Activated CD8-positive, alpha-beta memory T cell treated with anti-CD3 and anti-CD28 coated beads for 48 hours (primary cell): ENCODE measurements at places on chromosomes 1 and 21.

GRCh38 chr1:225697428-225697827 lies 44.5 kb upstream of the ENAH start:
- no peak for DNase-seq

DNA sequence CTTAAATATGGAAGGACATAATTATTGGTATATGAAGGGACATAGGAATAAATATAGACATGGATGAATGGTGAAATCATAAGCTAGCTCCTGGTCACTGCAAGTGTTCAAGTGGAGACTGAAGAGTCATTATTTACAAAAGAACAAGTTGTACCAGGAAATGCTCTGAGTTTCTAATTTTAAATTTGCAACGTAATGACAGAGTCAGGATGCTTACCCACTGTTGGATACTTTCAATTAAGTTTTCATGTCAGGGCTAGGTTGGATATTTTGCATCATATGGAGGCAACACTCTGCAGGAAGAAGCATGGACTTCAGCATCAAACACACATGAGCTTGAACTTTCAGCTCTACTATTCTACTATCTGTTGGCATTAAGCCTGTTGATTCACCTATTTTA lies 499.6 kb upstream of the C1orf87 start:
- DNase-seq: no peak

DNA sequence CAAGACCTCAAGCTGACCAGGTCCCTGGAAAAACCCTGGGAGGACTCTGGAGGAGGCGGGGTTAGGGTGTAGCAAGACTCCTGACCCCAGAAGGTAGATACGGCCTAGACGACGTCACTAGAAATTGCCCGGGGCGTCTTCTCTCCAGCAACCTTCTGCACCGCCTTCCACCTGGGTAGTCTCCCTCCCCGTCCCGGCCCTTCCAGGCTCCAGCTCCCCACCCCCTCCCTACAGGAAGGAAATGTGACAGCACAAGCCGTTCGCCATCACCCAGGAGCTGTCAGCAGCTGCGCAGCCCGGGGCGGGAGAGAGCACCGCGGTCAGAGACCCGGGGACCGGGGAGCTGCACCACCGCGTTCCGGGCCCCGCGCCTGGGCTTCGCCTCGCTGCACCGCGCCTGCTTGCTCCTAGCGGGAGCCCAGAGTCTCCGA lies 20.0 kb downstream of the SERTAD4 start:
- no peak for DNase-seq

DNA sequence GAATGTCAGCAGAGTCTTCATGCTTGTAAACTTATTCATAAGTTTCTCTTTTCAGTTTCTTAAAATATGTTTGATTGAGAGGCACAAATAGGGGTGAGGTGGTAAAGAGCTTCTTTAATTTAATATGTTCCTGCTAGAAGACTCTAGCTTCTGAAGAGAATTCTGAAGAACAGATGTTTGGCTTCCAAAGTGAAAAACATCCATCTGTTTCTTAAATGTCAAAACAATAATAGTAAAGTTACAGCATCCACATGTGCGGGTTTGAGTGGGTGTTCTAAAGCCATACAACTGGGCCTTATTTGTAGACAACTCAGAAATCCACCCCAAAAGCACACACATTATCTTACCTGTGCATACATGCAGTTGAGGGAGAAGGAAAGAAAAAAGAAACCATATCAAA lies 144.0 kb upstream of the ADGRL4 start:
- DNase-seq: no peak

DNA sequence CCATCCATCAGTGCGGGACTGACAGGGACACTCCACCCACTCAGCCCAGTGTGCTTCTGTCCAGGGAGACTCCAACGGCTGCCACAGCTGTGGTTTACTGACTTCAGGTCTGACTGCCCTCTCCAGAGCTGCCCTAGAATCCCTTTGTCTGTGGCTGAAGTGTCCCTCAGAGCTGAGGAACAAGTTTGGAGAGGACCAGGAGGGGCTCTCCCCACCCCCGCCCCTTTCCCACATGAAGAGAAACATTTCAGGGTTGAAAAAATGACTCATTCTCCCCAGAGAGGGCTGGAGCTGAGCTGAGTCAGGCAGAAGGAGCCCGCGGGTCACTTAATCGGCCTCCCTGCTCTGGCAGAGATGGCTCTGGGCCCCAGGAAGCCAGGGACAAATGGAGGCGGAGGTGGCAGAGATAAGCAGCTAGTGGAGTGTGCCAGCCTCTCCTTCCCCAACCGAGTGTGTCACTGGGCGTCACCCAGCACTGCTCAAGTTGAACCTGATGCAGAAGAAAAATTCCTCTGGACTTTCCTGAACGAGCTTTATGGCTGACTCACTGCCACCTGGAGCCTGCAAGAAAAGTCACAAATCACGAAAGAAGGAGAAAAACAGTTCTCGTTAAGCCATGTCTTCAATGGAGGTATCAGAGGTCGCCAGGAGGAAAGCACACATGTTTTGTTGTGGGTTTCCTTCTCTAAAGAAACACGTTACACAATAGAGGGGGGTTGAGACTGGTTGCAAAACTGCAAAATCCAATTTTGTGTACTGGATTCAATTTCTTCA lies 34.3 kb upstream of the ECE1 start:
- peak; percentile 51 for DNase-seq

GRCh38 chr1:115648717-115649691 lies 7.2 kb downstream of the VANGL1 start:
- no peak for DNase-seq

- DNase-seq: no peak
These were observed 69.0 kb downstream of the CD46 start for GRCh38 chr1:207820568-207821463.

- no peak for DNase-seq
These were observed 82.8 kb upstream of the CD34 start for GRCh38 chr1:207993477-207994445.

GRCh38 chr21:25503981-25504380 lies 103.3 kb downstream of the MRPL39 start:
- no peak for DNase-seq

- no peak for DNase-seq
These were observed 10.9 kb downstream of the SEMA4A start for GRCh38 chr1:156164125-156164831.

GRCh38 chr1:220680085-220680687 lies 10.0 kb upstream of the C1orf115 start:
- DNase-seq: no peak

- no peak for DNase-seq
These were observed 57.0 kb downstream of the VPS26C start for GRCh38 chr21:37210130-37210529.

GRCh38 chr1:21239221-21239620 lies 51.0 kb downstream of the ECE1 start:
- no peak for DNase-seq

DNA sequence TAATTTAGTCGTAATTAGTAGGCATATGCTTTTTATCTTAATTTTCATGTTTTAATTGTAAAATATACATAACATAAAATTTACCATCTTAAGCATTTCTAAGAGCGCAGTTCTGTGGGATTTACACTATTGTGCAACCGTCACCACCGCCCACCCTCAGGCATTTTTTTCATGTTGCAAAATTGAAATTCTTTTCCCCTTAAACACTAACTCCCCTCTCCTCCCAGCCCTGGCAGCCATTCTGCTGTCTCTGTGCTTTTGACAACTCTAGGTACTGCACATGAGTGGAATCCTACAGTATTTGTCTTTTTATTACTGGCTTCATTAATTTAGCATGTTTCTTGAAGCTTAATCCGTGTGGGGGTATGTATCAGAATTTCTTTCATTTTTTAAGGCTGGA lies 7.8 kb downstream of the PIK3CD start:
- no peak for DNase-seq

- DNase-seq: no peak
These were observed 141.1 kb downstream of the TOMM20 start for GRCh38 chr1:234987415-234988154.

DNA sequence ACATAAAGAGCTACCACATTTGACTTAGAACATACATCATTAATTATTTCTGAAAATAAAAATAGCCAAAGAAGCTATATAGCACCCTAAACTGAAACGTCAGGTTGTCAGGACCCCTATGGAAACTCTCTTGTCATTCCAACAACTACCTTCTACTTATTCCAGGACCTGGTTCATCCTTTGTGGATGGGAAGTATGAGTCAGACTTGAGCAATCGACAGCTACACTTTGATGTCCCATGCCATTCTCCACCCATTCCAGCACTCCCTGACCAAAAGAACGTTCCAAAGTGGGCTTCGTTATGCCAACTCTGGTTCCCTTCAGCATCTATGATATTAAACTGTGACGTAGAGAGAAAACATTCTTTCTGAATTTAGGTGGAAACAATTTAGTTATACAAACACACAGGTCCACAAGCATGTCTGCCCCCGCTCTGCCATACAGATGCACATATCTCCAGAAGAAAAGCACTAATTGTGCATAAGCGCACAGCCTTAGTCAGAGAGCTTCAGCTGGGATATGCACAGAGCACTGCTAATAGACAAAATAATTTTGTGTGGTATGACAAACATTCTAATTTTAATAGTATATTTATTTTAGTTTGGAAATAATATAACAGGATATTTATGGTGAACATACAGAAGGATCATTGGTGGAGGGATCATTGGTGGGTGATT lies 723.1 kb upstream of the B3GALT2 start:
- DNase-seq: no peak

- no peak for DNase-seq
These were observed 83.6 kb downstream of the GRIK3 start for GRCh38 chr1:36950604-36951291.

DNA sequence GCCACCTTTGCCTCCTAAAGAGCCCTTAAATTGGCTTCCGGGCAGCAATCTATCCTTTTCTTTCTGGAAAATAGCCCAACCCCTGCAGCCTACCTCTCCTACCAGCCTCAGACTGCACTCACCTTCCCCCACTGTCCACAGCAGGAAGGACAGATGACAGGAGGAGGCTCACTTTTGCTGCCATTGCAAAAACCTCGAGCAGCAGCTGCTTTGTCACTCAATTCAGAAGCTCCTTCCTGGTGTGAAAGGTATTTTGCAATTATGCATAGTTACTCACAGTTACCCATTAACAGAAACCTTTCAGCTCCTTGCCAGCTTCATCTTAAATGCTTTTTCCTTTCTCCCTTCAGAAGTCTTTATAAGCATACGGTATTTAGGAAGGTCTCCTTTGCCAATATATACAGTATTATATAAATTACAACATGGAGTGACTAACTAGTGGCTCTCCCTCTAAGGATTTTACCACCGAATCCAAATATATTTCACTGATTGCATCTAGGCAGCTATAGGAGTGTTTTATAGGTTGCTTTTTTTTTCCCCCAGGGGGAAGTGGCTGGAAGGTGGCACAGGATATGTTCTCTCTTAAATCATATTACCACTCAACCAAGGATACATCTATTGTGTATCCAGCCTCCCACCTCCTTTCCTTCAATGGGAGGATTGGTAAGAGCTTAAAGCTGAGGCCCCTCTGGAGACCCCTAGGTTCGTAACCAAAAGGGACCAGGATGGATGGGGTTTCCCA lies 142.1 kb upstream of the IPO9 start:
- DNase-seq: no peak

- no peak for DNase-seq
These were observed 11.4 kb upstream of the PRPF3 start for GRCh38 chr1:150309758-150310508.

DNA sequence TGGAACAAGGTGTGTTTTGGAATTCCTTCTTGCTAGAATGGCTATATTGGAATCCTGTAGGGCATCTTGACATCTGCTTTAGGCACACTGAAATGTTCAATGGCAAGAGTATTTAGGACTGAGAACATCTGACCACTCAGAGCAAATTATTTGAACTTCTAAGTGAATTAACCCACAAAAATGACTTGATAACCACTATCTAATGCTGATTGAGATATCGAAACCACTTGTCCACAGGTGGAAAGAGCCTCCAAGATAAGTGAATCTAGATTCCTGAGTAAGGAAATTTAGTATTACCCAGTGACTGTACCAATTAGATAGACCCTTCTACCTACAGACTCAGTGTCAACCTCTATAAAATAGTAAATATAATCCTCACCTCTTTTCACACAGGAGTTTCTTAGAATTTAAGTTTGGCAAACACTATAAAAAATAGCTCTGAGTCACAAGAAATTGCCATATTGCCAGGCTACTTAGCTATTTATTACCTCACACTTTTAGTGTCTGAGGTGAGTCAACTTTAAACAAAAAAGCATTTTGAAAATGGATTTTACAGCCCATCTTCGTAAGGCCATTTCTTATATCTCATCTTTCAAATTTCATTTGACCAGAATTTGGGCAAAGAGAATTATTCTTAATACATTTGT lies 421.8 kb downstream of the PTBP2 start:
- DNase-seq: no peak

DNA sequence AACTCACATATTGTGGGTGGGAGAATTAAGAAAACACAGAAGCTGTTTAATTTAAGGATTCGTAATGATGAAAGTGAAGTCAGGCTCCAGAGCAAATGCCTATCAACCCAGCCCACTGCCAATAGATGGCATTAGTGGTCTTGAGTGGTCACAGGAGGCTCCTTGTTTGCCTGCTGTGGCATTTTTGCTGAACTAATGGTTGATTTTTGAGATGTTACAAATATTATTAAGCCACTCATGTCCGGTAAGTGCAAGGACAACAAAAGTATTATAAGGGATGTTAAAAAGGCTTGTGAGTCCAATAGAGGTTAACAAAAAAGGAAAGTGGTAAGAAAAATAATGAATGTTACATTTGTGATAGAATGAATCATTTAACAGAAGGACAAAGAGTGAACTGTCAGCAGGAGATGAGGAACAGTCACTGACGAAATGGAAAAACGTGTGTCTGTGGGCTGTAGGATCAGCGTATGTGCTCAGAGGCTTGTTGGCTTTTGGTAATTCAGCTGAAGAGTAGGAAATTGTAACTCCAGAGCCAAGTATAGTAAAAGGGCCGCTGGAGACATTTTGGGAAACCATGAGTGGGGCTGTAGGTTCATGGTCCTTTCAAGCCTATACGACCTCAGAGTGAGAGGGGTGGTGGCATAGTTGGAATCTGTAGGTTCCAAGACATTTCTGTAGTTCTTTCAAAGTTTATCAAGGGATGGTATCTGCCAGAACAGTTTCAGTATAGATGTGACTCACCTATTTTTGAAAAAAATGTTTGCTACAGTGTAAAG lies 11.2 kb downstream of the SFT2D2 start:
- no peak for DNase-seq
